CMK (cell line): ENCODE measurements at places on chromosomes 13 and 19.

DNA sequence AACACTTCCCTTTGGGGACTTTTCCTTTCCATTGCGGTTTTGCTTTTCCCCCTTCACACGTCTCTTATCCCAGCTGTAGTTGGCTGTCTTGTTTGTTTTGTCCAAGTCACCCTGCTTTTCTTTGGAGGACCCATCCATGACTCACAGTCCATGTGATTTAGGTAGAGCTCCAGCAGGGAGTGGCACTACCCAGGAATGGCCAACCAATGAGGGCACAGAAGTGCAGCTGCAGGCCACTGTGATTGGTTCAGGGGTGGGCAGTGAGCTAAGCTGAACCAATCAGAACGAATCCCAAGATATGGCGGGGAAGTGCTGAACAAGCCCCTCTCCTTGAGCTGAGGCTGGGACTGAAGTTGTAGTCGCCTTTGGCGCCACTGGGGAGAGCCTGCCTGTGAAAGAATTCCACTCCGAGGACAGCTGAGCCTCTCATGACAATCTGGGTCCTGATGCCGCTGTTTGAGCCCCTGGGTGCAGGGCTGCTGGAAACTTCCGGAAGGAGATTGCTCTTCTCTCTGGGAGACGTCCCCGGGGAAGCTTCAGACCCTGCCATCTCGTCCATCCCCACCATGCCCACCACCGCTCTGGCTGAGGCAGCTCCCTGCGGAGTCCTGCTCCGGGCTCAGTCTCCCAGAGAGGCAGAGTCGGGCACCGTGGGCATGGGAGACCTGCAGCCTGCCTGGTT, 62.9 kb upstream of the URI1 start:
- no peak for DNase-seq

- no peak for DNase-seq
Measured at GRCh38 chr19:48392860-48393558, 459 bp upstream of the GRIN2D start.

- DNase-seq, result no peak
Measured at GRCh38 chr13:43876366-43876765, 3.2 kb downstream of the CCDC122 start.

DNA sequence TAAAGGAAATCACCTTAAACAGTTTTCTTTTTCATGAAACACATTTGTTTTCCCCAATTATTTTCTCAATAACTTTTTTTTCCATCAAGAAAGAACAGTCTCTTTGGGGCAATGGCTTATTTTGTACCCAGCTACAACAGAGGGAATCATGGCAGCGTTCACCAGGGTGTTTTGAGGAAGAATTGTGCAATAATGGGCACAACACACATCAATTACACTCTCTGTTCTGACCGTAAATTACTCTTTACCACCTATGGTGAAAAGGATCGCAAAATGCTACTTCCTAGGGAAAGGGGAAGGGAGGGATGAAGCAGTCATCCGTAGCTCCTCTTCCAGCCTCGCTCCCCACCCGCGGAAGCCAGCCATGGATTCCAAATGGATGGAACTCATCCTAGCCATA, 38.6 kb downstream of the TMTC4 start:
- DNase-seq, result no peak

- DNase-seq, result no peak
Measured at GRCh38 chr13:40161931-40162330, 504.5 kb downstream of the FOXO1 start.

- DNase-seq, result no peak
Measured at GRCh38 chr13:65011378-65011777, 2218.8 kb downstream of the PCDH9 start.

DNA sequence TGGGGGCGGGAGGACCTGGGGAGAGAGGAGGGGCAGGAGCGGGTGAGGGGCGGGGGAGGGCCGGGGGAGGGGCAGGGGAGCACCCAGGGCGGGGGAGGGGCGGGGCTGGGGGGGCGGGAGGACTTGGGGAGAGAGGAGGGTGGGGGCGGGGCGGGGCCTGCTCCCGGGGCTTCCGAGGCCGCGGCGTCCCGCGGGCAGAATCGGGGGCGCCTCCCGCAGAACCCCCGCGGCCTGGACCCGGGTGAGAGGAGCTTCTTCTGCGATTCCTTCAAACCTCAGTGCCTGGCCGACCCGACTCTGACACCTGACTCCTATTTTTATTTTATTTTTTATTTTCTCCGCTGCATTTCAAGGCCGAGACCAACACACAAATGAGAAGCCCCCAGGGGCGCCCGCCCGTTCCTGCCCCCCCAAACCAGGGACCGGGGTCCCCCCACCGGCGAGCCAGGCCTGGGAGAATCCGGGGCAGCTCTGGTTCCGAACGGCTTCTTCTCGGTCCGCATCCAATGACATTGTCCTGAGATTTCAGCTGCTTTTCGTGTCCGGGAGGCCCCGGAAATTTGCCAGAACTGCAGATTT, 470 bp upstream of the GRTP1 start:
- no peak for DNase-seq

- no peak for DNase-seq
Measured at GRCh38 chr19:17378271-17378670, 1.1 kb upstream of the PLVAP start.

GRCh38 chr13:71218960-71219359, 648.0 kb downstream of the DACH1 start:
- DNase-seq, result no peak

DNA sequence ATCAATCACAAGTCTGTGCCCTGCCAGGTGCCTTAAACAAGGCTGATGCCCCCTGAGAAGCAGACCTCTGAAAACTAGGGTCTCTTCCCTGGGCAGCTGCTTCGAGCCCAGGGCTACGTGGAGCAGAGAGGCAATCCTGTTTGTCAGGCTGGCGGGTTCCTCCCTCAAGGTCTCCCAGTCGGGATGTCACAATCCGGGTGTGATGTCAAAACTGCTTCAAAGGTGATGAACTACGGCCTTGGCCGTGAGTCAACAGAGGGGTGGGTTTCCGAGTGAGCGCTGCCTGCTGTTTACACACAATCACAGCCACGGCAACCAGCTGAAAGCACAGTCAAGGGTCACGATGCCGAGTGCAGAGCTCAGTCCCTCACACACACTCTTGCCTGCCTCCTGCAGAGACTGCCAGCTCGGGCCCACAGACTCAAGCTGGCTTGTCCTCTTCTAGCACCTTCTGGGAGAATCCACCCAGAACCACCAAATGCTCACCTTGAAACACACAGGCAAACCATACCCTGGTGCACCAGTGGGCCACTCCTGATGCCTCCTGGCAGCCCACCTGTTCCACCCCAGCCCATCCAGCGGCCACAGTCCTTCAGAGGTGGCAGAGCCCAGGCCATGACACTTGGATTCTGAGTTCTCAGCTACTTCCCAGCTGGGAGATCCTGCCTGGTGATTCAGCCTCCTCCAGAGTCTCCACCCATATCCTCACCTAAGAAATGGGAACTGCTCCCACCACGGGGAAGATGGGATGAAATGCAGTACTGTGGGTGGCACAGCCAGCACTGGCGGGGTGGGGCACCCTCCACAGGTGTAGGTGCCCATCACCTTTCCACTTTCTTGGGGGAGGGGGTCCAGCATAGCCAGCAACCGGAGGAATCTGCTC, 6.8 kb downstream of the ELL start:
- no peak for DNase-seq

DNA sequence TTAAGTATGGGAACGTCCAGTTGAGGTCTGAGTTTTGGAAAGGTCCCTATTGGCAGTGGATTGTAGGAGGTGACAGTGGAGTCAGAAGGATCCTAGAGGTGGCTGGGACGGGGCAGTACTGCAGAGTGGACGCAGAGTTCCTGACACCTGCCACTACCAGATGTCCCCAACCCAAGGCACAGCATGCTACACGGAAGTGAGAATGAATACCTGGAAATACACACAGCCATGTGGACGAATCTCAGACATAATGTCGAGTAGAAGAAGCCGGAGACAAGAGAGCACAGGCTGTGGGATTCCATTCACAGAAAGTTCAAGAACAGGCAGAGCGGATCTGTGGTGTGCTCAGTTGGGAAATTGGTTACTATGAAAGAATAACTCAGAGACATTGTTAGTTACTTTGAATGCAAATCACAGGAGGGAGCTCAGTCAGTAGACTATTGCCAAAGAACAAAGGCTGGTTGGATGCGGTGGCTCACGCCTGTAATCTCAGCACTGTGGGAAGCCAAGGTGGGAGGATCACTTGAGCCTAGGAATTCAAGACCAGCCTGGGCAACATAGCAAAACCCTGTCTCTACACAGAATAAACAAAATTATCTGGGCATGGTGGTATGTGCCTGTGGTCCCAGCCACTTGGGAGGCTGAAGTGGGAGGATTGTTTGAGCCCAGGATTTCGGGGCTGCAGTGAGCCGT, 37.4 kb downstream of the RYR1 start:
- DNase-seq, result no peak

GRCh38 chr19:584240-585001, 5.3 kb upstream of the HCN2 start:
- no peak for DNase-seq

GRCh38 chr19:42480335-42481095, 37.8 kb upstream of the CXCL17 start:
- DNase-seq, result no peak

DNA sequence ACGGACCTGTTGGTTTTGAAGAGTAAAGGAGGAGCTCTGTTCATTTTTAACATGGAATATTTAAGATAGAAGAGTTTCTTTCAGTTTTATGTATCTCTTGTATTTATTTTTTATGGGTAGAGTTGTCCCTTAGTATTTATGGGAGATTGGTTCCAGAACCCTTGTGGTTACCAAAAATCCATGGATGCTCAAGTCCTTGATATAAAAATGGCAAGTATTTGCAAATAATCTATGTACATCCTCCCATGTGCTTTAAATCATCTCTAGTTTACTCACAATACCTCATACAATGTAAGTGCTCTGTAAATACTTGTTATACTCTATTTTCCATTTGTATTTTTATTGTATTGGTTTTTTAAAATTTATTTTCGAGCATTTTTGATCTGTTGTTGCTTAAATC, 63.1 kb downstream of the TM9SF2 start:
- DNase-seq, result no peak

DNA sequence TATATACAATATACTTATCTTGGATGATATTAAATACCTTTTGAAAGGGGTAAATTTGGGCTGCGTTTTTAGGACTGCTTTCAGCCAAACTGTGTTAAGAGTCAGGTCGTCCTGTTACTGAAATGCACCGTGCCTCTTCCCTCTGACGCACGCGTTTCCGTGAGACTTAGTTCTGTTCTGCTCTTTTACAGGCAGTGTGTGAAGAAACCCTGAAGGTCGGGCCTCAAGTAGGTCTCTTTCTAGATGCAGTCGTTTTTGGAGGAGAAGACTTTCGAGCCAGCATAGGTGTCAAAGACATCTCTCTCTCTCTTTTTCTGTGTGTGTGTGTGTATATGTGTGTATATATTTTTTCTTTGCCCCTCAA, 107.0 kb downstream of the ZIC5 start:
- no peak for DNase-seq

DNA sequence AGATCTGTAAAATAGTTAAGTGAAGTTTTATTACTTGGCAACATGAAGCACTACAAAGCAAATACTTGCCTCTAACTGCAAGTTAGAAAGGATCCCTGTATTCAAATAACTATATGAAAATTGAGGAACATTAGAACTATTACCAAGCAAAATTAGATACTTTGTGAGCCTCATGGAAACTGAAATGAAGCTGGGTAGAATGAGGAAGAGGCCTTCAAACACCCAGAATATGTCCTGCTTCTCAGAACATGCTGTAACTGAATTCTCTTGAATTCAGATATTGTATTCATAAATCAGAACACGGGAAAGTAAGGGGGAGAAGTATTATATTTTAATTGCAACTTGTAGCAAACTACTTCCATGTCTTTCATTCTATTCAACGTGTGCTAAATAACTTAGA, 947.9 kb downstream of the PCDH17 start:
- DNase-seq, result no peak

DNA sequence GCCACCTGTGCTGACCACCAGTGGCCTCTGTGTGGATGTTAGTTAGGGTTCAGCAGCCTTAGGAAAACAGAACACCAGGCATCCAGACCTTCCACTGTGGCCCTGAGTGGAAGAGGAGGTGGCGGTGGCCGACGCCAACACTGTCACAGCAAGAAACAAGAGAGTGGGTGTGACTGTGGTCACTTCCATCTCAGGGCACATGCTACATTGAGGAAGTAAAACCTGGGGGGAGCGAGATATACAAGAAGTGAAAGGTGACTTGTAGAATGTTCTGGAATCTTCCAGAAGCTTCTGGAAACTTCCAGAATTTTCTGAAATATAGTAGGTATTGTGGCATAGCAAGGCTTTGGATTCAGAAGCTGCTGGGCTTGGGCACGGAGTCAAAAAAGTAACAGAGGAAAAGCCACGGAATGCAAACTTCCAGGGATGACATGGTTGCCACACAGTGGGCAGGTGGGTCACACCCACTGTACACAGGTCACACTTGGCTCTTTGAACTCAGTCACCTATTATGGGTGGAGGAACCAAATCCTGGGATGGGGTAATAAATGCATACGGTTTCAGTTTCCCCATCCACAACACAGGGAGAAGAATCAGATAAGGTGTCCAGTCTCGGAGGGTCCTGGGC, 24.3 kb downstream of the GNG7 start:
- DNase-seq, result no peak

DNA sequence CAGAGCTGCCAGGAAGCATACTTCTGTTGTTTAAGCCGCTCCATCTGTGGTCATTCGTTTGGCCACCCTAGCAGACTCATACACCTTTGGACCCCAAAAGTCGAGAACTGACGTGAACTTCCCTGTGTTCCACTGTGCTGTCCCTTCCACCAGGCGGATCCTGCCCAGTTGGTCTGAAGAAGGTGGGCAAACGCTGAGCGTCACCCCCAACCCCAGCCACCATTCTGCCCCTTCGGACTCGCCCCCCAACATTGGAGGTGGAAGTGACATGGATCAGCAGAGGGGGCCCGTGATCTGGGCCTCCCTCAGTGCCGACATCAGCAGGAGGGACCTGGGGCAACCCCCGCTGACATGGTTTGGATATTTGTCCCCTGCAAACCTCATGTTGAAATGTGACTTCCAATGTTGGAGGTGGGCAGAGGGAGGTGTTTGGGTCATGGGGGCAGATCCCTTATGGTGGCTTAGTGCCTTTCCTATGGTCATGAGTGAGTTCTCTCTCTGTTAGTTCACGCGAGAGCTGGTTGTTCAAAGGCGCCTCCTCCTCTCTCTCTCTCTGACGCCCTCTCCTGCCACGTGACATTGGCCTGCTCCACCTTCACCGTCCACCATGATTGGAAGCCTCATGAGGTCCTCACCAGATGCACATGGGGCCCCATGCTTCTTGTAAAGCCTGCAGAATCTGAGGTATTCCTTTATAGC, 93.6 kb upstream of the ZNF507 start:
- no peak for DNase-seq

DNA sequence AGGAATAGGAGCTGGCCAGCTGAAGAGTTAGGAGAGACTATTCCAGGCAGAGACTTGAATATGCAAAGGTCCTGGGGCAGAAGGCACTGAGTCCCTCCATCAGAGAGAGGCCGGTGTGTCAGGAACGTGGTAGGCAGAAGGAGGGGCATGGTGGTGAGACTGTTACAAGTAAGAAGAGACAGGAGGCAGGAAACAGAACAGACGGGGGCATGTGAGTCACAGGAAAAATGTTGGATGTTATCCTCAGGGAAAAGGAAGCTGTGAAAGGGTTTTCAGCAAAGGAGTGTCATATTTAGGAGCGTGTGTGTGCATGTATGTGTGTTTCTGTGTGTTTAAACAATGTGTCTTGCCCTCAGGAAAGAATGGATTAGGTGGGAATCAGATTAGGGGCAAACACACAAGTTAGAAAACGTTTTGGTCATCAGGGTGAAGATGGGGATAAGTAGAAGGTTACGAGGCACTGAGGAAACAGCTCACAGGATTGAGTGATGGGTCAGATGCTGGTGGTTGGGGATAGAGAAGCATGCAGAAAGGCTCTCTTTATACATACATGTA, 1.1 kb downstream of the EDDM13 start:
- no peak for DNase-seq
